ENCODE measurements at places on chromosomes 5 and 9. TPM values are rescaled to one million over a fixed set of nuclear protein-coding genes. Genes with fewer than 3 reads are reported as not detected.

The PCDHA1 gene
- total RNA-seq = not detected

The MEGF10 gene
- total RNA-seq = under 0.01 TPM

The CFAP77 gene
- not detected for total RNA-seq

The PDGFRB gene
- 52.9 TPM for total RNA-seq

The SLC36A3 gene
- not detected for total RNA-seq

The EFNA5 gene
- 4.4 TPM for total RNA-seq

The C9orf153 gene
- total RNA-seq = 0.08 TPM

The IFNA2 gene
- not detected for total RNA-seq

The SLC1A3 gene
- 33.9 TPM for total RNA-seq

The PCDHB5 gene
- total RNA-seq = 2.3 TPM

The FSD1L gene
- 1.8 TPM for total RNA-seq

The PCDHB13 gene
- 0.59 TPM for total RNA-seq

The PCDHA10 gene
- total RNA-seq = 1.4 TPM

The NUTM2F gene
- total RNA-seq = not detected

The KLHL3 gene
- 3.4 TPM for total RNA-seq

All from smooth muscle cell of the coronary artery (primary cell).